ENCODE measurements at places on chromosomes 5 and 9.

GRCh38 chr5:150639377-150639692 is 1.1 kb upstream of the SYNPO start:
- DNase-seq, result no peak

GRCh38 chr9:97567894-97568202 is 65.3 kb downstream of the TSTD2 start:
- no peak for DNase-seq

GRCh38 chr9:126965541-126966428 is 51.2 kb downstream of the RALGPS1 start:
- peak; percentile 21 for DNase-seq

- DNase-seq, result peak; percentile 34
Measured at GRCh38 chr5:5424736-5425135, 2.3 kb downstream of the ICE1 start.

DNA sequence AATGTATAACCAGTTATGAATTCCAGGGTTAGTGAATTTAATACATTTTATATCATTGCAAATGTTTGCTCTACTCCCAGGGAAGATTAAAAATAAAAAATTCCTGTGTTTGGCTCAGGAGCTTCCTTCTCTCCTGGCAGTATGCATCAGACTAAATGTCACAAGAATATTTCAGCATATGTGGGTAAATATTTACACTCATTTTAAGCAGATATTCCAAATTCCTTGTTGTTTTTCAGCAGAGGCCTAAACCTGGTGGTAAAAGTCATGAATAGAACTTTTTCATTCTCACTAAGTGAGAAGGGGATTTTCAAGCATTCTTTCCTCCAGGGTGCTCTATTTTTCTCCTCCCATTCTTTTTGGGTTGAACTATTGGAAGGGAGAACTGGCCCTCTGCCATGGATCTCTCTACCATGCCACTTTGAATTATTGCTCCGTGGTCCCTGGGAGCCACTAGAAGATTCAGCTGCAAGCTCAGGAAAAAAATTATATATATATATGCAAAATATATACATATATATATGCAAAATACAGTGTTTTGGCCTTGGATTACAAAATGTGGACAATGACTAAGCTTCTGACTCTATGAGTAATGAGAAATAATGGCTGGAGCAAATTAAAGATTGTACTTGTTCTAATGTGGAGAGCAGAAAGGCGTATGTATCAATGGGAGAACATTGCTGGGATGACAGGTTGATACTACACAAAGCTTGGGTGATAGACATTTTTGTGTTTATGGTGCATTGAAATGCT is 180.6 kb upstream of the PAPPA start:
- DNase-seq, result no peak

- DNase-seq, result no peak
Measured at GRCh38 chr9:6944093-6944551, 186.3 kb downstream of the KDM4C start.

Measured in activated T-cell treated with anti-CD3 and anti-CD28 coated beads for 48 hours (primary cell).